ENCODE measurements at places on chromosomes 13 and 19.

GRCh38 chr13:99421758-99422585 is 79.3 kb upstream of the TM9SF2 start:
- DNase-seq: no peak

- peak; percentile 87 for DNase-seq
These were observed 2.0 kb downstream of the OLFM2 start for GRCh38 chr19:9934132-9934950.

GRCh38 chr19:55082020-55082851 is 6.6 kb downstream of the EPS8L1 start:
- no peak for DNase-seq

DNA sequence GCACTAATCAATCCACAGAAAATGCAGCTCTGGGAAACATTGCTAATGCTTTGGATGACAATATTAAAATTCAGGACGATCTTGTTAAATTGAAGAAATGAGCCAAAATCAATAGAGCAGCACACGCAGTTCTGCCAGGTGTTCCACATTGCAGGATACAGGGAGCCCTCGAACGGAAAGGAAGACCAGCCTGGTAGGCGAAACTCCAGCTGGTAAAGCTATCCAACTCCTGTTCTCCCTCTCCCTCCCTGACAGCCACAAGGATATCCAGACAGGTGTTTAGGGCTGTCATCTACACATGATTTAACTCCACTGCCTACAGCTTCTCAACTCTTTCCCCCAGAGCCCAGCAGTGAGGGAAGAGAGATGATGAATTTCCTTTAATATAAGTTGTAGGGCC is 67.7 kb downstream of the EPSTI1 start:
- DNase-seq: no peak

- no peak for DNase-seq
These were observed 2048.3 kb upstream of the PCDH20 start for GRCh38 chr13:63463782-63464610.

- DNase-seq: no peak
These were observed 8.5 kb downstream of the MCF2L start for GRCh38 chr13:112977525-112977924.

DNA sequence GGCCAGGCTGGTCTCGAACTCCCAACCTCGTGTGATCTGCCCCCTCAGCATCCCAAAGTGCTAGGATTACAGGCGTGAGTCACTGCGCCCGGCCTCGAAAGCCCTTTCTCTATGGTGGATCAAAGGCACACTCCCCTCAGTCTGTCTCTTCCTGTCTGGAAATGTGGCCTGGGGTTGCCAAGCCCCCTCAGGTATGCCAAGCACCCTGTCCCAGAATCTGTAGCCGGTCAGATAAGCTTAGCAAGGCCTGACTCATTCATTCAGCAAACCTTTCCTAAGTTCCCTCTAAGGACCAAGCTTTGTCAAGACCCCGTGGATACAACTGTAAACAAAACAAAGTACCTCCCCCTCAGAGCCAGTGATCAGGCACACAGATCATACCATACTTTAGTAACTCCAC is 14.1 kb downstream of the NUCB1 start:
- DNase-seq: no peak

DNA sequence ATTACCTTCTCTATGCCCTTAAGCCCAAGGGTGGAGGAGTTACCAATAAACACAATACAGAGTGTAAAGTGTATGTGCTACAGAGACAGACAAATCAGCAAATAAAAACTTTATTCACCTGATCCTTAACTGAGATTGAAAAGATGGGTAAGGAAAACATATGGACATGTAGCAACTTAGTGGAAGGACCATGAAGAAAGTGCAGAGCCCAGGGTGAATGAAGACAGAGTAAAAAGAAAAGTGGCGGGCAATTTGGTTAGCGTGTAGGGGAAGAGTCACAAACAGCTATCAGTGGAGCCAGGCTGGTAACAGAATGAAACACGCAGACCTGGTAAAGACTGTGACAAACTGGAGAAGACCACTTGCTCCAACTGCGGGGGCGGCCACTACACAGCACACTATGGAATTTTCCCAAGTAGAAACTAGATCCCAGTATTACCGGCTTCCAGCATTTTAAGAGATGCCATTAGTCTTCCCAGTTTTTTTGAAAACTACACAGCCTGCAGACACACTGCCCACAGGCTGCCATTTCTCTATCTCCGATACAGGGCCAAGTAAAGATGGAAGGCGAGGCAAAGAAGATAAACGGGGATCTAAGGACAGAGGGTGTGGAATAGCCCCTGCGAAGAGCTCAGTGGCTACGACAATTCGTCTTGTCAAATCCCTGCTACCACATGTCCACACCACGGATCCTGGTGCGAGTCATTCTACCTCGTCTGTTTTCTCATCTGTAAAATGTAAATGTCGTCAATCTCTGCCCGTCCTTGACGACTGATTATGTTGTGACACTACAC is 1.2 kb downstream of the UQCRFS1 start:
- DNase-seq: no peak

DNA sequence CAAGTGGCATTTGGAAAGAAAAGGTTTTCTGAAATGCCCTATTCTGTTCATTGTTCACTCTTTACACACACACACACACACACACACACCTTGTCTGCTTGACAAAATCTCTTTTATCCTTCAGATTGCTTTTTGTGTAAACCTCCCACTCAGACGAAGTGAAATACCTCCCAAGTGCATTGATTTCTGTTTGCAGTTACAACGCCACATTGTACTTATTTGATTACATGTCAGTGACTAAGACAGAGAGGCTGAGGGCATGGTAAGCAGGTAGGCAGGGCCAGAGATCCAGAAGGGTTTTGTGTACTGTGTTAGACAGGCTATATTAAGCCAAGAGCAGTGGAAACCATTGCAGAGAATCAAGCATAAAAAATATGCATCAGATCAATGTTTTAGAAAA is 561.8 kb downstream of the GPC6 start:
- DNase-seq: no peak

GRCh38 chr13:112069845-112070251 is 2.9 kb downstream of the SOX1 start:
- DNase-seq: no peak

GRCh38 chr13:48819899-48820298 is 155.8 kb upstream of the FNDC3A start:
- no peak for DNase-seq

GRCh38 chr13:59689057-59689456 is 474.7 kb downstream of the DIAPH3 start:
- DNase-seq: no peak

GRCh38 chr19:17312189-17313113 is 3.1 kb downstream of the DDA1 start:
- DNase-seq: no peak

DNA sequence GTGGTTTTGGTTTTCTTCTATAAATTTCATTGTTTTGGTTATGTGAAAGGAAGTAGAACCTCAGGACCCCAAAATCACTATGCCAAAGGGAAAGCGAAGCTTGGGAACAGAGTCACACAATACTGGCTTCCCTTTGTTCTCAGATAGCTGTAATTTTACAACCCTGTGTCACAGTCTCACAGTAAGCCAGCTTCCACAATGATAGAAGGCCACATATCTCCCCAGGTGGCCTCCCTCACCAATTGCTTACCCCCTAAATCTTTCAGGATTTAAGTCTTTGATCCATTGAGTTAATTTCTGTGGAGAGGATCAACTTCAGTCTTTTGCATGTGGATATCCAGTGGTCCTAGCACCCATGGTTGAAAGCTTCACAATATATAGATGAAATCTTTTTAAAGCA is 58.7 kb downstream of the SLC15A1 start:
- DNase-seq: no peak

DNA sequence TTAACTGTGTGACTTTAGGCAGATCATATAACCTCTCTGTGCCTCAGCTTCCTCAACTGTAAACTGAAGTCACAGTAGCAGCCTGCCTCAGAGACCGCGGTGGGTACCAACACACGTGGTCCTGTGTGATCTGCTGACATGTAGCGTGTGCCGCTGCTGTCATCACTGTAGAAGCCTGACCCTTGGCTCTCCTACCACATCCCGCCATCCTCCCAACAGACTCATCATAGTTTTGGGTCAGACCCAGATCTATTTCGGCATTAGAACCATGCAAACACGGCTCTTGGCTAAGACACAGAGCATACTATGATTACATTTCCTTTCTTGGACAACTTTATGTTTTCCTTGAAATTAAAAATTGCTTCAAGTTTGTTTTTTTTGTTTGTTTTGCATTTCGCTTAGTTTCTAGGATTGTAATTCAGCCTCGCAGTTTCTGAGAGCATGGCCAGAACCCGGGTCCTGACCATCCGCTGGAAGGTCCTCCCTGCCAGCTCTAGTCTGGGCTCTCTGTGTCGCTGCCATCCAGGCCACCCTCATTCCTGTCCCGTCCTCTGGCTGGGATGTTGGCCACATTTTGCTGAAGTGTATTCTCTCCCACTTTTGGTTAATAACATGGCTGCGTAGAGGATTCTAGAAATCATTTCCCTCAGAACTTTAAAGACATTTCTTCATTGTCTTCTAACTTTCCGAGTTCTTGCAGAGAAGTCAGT is 53.0 kb downstream of the GGACT start:
- DNase-seq: no peak

GRCh38 chr19:41328842-41329225 is 18.9 kb downstream of the CCDC97 start:
- no peak for DNase-seq

- no peak for DNase-seq
These were observed 6.2 kb upstream of the SPART start for GRCh38 chr13:36352350-36352749.

DNA sequence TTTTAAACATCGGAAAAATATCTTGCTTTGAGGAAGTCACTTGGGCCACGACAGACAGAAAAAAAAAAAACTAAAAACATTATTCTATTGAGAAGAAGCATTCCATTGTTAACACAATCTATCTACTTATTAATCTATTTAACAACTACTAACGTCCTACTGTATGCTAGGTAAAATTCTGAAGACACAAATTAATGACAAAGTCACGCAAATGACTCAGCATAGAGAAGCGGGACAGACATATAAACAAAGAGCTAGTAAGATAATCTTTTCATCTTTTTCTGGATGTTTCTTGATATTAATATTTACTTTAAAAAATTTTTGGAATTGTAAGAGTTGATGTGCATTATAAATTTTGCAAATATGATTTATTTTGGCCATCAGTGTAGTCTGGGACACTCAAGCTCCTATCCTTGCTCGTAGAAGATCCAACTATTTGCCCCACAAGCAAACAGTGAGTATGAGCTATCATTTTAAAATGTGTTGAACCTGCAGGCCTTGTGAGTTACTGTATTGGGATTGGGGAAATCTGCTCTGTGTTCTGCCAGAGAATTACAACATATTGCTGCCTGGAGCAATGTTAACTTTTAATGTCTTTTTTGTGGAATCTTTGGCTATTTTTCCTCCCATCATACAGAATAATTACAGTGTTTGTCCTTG is 109.1 kb downstream of the PCDH9 start:
- DNase-seq: no peak

DNA sequence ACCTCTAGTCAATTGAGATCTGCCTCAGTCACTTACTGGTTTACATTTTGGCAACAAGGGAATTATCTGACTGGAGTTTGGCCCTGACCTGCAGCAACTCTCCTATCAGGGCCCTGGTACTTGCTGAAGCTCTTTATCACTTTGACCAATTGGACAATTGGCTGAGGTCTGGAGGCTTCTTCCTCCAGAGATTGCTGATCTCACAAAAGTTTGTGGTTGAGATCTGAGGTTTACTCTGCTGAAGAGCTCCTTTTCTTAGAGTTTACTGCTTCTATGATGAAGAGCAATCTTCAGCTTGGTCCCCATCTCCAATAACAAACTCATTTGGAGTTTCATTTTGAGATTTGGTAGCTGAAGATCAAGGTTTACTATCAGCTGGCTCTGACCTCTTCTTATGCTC is 276.9 kb upstream of the SGCG start:
- no peak for DNase-seq

GRCh38 chr13:61247149-61247936 is 168.3 kb downstream of the PCDH20 start:
- DNase-seq: no peak

- no peak for DNase-seq
These were observed 14.5 kb downstream of the SACS start for GRCh38 chr13:23418776-23419683.

DNA sequence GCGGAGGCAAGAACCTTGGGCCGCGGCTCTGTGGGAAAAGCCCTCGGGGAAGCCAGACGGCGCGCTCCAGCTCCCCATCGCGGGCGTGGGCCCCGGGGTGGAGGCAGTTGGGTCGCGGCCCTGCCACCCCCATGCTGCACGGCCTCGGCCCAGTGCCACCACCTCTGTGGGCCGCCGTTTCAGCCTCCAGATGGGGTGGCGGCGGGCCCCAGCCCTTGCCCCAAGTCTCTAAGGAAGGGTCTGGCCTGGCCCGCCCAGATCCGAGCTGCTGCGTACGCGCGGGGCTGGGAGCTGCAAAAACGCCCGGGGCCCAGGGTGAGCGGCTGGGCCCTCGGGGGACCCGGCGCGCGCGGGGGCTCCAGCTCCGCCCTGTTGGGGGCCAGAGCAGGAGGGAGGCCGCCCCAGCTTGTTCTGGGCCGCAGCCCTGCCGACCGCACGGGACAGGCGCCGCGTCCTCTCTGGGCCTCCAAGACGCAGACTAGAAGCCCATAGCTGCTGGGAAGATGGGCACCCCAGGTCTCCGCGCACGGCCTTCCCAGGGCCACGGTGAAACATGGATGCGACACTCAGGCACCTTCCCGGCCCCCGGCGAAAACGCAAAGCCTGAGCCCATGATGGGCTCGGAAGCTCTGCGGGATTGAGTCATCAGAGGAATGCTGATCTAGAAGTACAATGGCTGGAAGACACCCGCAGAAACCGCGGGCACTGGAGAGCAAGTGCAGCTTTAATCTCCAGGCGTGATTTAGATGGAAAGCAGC is 110.1 kb downstream of the KCTD15 start:
- no peak for DNase-seq

DNA sequence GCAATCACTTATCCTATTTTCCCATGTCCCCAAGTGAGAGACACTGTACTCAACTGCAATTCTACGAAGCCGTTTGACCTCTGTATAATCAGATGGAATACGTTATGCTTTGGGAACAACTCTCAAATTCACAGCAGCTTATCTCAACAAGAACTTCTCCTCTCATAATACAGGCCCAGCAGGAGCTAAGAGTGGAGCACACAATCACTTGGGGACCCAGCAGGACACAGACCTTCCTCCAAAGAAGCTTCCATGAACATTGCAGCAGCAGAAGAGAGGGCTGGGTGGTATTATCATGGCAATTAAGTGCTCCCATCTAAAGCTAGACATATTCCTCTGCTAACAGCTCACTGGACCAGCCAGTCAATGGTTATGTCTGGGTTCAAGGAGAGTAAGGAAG is 428.3 kb upstream of the MIR17HG start:
- DNase-seq: no peak

- no peak for DNase-seq
These were observed 574 bp upstream of the XPO4 start for GRCh38 chr13:20903164-20903475.

- no peak for DNase-seq
These were observed 72.3 kb downstream of the GPR12 start for GRCh38 chr13:26688286-26688685.

- DNase-seq: no peak
These were observed 1774.6 kb upstream of the PCDH20 start for GRCh38 chr13:63190219-63190618.

DNA sequence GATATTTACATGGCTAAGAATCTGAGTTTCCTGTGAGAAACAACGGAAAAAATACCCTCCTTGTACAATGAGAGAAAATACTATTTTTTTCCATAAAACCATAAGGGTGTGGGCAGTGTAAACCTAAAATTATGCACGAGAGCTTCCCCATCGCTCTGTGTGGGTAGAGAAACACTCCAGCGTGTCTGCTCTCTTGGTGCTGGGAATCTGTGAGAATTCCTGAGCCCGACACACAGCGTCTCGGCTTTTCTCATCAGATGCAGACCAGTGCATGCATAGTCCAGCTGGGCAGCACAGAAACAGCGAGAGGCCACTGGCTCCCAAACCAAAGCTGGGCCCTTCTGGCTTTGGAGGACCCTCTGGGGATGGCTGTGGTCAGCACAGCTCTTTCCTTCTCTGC is 12.0 kb downstream of the PLPP2 start:
- DNase-seq: no peak
